NCI-H748 treated with DMSO at 0.1 percent for 48 hours (cell line): ENCODE measurements at places on chromosomes 6 and 20.
A peak's percentile ranks its signal among the peaks of the same experiment; 100 is the strongest.

- DNase-seq = no peak
These were observed 48.2 kb upstream of the TENT5A start for GRCh38 chr6:81800666-81801065.

GRCh38 chr6:6908121-6908520, 199.6 kb upstream of the RREB1 start:
- DNase-seq = no peak

- no peak for DNase-seq
These were observed 21.3 kb downstream of the NPEPL1 start for GRCh38 chr20:58713801-58714339.

- no peak for DNase-seq
These were observed 72.9 kb upstream of the SCP2D1 start for GRCh38 chr20:18740726-18741125.

GRCh38 chr20:21048841-21049273, 57.3 kb downstream of the LINC00237 start:
- DNase-seq = no peak

DNA sequence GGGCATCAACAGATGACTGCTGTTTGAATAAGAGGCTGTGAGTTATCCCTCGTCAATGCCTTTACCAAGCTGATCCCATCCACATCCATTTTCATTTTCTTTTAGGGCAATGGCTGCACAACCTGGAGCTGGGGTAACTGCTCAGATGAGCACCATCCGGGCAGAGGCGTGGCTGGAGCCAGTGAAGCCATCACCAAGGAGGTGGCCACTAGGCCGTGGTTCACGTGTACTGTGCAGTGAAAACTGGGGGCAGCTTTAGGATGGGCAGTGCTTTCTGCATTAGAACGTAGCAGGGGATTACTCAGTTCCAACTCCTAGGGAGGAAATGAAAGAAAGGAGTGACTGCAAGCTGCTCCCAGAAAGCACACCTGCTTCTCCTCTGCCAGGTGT, 51.2 kb downstream of the RRBP1 start:
- DNase-seq = no peak

- DNase-seq = no peak
These were observed 81.2 kb upstream of the CCN6 start for GRCh38 chr6:111972745-111973117.

- DNase-seq = peak; percentile 34
These were observed 891 bp downstream of the RSPO3 start for GRCh38 chr6:127119102-127120022.

GRCh38 chr6:108222504-108222903, 38.3 kb downstream of the SNX3 start:
- no peak for DNase-seq

- no peak for DNase-seq
These were observed 42.5 kb upstream of the IPCEF1 start for GRCh38 chr6:154399097-154399496.

DNA sequence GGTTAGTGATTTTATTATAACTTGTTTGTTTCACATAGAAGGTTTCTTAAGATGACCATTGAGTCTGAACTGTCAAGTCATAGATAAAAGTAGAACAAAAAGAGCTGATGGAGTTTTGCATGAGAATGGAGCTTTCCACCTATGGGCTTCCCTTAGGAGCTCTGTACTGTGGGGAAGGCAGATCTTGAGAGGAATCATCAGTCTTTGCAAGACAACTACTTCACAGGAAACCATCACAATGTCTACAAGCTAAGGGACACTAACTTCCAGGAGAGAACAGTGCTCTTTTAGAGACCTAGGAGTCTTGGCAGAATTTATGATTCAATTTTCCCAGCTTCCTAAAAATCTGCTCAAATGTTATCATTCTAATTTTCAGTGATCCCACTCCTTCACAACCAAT, 78.2 kb downstream of the FBXO5 start:
- DNase-seq = no peak

DNA sequence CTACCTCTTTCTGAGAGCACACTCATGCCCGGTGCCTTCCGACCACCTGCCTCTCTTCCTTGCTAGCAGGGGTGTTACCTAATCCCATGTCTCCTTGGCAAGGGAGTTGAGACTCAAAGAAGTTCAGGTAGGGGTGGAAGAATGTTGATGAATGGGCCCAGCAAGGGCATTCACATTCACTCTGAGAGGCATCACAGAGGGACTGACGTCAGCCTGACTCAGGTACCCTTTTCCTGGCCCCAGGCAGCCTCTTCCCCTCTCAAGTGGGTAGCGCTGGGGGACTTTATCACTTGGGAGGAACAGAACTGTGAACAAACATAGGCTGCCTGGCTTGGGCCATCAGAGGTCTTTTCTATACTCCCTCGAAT, 35.3 kb downstream of the HM13 start:
- no peak for DNase-seq

- DNase-seq = no peak
These were observed 167.5 kb downstream of the GPX5 start for GRCh38 chr6:28693033-28693750.

GRCh38 chr6:37530297-37530696, 30.6 kb upstream of the CCDC167 start:
- no peak for DNase-seq

- no peak for DNase-seq
These were observed 55.5 kb upstream of the MYO6 start for GRCh38 chr6:75693534-75693933.
